KG1 (cell line): ENCODE measurements at places on chromosomes 6 and 20.

GRCh38 chr6:128600397-128600951 is 80.1 kb upstream of the PTPRK start:
- no peak for DNase-seq

GRCh38 chr20:41047975-41048305 is 19.3 kb downstream of the TOP1 start:
- DNase-seq, result no peak

GRCh38 chr20:61278296-61278695 is 26.2 kb downstream of the CDH4 start:
- DNase-seq, result no peak

DNA sequence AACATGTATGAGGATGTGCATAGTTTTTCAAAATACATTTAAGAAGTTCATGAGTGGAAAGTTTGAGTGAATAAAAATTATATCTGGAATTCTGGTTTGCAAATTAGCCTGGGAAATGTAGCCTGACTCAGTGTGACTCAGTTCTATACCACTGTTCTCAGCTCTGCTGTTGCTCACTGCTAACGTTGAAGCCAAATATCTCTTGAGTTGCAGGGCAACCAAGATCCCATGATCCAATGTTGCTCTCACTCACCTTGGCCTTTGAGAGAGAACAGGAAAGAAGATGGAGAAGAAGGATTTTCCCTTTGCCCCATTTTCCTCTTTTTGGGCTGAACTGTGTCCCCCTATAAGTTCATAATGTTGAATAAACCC is 28.9 kb downstream of the PSMB9 start:
- no peak for DNase-seq

DNA sequence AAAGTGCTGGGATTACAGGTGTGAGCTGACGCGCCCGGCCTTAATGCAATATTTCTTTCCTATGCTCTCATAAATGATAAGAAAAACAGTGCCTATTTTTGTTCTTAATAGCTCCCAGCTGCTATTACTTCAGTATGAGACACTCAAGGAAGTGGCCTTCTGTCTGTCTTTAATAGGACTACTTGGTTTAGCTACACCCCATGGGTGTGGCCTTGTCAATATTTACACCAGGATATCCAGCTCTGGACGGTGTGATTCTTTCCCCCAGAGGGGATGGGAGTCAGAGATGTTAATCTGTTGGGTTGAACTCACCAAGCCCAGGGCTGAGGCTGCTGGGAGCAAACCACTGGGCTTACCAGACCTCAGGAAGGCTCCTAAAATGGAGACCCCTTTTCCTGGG is 134.2 kb downstream of the CEP57L1 start:
- no peak for DNase-seq

DNA sequence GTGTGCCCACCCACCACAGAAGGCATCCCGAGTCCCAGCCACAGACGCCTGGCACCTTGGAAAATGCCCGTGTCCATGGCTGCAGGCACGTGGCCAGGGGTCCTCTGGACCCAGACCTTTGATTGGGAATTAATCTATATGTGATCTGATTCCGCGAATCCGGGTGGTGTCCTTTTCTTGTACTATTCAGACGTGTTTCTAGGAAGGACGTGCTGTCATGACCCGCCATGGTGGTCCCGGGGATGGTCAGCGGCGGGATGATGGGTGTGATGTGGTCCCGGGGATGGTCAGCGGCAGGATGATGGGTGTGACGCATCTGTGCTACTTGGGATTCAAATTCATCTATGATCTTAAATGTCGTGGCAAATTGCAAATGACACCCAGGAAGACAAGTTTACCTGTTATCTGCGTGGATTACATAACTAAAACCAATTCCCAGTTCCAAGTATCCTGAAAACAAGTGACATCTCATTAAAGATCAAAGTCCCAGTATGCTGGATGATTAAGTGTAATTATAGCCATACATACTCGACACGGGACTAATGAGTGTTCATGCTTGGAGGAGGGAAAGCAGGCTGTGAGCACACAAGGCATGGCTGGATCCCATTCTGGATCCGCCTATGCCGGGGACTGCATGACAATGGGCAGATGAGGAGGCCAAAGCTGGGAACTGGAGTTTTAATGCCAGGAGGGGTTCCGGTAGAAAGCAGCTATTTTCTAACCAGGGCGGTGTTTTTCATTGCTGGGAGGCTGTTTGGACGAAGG is 256.5 kb downstream of the TAF4 start:
- DNase-seq, result no peak

DNA sequence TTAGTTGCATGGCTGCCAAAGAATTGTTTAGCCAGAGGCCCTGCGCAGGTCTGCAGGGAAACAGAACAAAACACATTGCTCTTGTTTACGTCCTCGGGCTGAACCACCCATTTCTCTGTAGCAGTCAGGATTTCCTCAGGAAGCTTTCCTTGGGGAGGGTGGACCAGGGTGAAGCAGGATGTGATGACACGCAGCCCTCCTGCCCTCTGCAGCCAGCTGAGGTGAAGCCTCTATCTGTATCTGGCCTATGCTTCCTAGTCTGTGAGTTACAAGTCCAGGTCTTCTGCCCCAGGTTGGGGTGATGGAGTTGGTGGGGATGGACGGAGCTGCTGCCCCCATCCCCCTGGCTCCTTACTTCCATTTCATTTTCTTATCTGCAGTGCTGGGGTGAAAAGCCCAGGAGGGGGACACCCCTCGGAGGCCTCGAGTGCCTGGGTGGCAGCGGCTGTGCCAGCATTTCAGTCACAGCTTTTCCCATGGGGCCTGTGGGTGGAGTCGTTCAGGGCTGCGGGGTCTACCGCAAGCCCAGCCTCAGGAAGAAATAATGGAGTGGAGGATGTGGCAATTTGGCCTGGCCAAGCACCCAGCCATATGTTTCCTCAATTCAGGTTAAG is 24.9 kb downstream of the SASH1 start:
- DNase-seq, result peak; percentile 31

GRCh38 chr20:1184638-1185315 is at the start of gene TMEM74B:
TSS of gene TMEM74B (minus strand) at chr20:1184981. CDS start at chr20:1183801, 1,180 bp downstream.
- no peak for DNase-seq

DNA sequence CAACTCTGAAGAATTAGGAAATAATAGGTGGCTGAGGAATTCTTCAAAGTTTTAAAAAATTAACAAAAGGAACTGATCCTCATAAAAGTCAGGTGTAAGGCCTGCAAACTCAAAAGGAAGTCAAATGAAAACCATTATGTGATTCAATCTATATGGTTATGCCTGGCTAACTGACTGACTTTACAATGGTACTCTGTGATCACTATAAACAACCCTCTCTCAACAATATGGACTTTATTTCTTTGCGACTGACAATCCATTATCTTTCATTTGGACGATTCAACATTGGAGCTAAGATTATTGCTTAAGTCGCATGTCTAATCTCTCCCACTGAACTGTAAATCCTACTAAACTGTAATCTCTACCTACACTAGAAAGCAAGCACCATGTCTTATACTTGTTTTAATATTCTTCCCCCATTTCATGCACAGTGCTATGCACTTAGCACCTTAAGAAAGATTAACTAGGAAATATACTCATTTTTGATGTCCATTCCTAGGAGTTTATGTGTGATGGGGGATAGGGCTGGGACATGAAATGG is 1.4 kb downstream of the STK38 start:
- no peak for DNase-seq

DNA sequence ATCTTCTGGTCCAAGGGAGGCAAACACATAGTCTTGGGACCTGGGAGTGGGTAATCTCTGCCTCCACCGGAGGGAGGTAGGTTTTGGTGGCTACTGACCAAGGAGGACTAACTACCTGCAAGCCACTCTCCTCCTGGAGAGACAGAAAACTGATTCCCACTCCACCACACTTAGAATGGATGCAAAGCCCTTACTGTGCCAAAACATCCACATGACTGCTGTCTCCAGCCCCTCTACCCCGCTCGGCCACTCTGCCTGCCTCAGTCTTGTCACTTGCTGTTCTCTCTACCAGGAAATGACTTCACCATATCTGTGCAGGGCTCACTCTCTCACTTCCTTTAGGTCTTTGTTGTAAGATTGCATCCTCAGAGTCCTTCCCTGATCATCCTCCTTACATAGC is 129.5 kb upstream of the ARG1 start:
- DNase-seq, result no peak

GRCh38 chr20:43748274-43748673 is 21.5 kb upstream of the GTSF1L start:
- DNase-seq, result no peak

DNA sequence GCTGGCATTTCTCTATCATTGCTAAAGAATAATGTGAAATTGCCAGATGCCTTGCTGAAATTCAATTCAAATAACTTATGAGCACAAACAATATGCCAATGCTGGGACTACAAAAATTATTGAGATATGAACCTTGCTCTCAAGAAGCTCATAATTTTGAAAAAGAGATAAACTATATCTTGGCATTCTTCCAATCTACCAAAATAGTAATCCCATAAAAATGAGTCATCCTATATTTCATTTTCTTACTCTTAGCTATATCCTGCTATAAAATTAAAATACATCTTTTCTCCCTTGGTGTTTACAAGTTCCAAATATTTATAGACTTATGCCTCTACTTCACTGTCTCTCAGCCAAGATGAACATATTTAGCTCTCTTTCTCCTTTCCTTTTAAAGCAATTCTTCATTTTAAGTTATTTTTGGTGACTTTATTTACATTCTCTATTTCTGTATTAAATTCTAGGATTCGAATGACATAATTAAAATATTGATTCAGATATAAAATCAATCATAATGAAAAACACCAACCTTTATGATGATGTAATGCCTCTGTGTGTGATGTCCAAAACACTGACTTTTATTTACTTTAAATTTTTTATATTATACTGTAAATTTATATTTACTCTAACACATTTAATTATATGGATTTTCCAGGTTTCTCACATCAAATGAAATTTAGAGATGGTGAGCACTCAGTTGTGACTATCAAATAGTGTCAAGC is 152.6 kb downstream of the CDK19 start:
- no peak for DNase-seq

DNA sequence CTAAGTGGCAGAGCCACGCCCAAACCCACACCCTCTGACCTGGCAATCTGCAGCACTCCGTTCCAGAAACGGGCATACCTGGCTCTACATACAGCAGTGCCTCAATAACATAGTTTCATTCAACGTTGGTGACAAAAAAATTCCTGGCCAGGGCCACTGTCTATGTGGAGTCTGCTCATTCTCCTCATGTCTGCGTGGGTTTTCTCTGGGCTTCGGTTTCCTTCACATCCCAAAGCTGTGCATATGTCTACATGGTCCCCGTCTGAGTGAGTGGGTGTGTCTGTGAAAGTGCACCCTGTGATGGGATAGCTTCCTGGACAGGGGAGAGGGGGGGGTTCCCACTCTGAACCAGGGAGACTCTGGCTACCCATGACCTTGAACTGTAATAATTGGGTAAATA is 2.1 kb downstream of the KIAA0319 start:
- DNase-seq, result no peak
